Neural crest cell (in vitro differentiated cells): ENCODE measurements at places on chromosomes 3 and 15. TPM values are rescaled to one million over a fixed set of nuclear protein-coding genes. Genes with fewer than 3 reads are reported as not detected.

- no peak for DNase-seq
These were observed 583.1 kb upstream of the CFAP20DC start for GRCh38 chr3:59632760-59633573.

GRCh38 chr3:59273976-59274375 is 224.2 kb upstream of the CFAP20DC start:
- no peak for DNase-seq

DNA sequence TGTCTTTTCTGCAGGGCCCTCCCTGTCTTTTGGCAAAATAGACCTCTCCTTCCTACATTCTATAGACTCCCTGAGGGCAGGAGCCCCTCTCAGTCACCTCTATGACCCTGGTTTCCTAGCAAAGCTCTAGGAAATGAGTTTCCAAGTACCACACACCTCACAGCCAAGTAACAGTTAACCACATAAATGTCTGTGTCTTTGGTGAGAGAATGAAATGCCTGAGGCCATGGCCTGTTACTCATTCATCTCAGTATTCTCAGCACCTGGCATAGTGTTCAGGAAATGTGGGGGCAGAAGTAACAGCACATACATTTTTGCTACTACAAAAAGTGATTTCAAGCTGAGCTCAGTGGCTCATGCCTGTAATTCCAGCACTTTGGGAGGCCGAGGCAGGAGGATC is 21.0 kb downstream of the RFT1 start:
- DNase-seq, result no peak

DNA sequence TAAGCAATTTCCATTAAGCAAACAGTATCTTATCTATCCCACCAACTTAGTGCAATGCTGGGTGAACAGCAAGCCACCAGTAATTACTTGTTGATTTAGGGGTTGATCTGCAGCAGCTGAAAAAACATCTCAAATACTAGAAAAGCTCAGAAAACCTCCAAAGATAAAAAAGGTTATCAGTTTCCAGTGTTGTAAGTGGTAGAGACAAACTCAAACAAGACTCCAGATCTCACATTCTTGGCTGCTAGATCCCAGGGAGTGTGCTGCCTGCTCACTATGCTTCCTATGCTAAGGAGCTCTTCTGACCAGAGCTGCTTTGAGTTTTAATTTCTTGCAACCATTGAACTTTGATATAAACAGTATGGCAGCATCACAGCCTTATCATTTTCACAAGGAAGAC is 11.3 kb downstream of the B3GALNT1 start:
- DNase-seq, result no peak

DNA sequence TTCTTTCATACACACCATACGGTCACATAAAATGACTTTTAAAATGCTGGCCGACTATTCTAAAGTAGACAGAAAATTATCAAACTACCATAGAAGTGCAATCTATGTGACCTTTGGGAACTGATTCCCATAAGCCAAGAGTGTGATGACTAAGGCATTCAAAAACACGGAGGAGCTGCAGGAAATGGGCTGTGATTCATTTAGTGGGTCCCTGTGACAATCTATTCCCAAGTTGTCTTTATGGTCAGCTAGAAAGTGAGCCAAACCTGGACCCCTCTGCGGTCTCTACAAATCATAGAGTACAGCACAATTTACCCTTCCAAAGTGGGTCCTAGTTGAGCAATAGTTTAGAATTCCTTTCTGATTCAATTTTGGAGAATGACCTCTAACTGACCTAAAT is 251.5 kb upstream of the CBLB start:
- DNase-seq, result no peak

DNA sequence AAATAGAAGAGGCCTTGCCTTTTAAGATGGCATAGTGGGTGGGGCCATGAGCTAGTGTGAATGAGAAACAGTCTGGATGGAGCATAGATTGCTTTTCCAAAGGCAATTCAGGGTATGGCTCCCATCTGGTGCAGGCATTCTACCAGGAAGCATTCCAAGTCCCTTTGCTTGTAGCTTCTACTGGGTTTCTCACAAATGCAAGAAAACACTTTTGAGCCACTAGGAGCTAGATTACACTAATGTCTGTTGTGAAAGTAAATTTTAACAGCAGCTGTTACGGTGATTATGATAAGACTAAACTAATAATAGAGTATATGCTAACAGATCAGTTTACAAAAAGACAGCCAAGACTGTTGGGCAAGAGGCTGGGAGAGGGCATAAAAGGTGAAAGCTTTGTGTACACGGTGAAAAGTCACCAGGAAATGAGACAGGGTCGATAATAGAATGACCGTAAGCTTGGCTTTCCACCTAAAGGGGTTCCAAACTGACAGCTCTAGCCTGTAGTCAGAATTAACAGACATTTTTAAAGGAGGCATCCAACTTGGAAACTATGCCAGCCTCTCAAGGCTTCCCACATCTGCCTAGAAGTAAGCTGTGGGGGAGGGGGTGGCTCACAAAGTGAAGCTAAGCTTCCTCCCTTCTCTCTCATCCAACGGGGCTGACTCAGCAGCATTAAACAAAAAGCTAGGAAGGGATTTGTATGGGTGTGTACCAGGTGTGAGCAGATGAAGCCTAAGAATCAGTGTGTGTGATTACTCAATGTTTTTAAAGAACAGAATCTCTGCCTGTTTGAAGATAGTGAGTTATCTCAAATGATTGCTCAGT is 61.1 kb upstream of the GPD1L start:
- no peak for DNase-seq

DNA sequence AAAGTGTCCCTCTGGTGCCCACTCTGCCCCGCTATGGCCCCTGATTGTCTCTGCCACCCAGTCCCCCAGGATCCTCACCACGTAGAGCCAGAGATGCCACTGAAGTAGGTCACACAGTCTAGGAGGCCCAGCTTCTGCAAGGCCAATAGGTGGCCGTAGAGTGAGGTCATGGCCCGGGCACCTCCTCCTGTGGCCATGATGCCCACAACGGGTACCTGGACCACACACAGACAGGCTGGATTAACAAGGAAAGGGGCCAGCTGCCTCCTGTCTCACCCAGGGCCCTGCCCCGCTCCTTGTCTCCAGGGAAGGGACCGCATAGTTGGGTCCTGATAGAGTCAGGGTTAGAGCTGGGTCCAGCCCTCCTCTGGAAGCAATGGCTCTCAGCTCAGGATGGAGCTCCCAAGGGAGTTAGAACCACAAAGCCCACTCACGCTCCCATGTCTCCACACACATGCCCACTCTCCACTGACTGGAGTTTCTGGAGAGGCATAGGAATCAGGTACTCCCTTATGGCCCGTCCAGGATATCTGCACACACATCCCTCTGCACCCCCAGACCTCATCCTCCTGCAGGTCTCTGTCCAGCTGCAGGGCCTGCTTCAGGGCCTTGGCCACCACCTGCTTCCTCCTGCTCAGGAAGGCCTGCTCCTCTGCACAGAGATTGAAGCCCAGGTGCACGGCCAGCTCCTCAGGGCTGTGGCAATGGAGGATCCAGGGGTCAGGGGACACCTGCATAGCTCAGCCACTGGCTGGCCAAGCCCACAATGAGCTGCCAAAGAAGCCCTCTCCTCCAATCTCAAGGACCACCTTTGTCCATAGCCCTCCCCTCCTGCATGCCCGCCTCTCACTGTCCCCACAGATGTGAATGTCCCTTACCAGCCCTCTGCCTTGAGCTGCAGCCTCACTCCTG is 13.2 kb downstream of the PLA2G4D start:
- DNase-seq, result no peak

GRCh38 chr15:32668942-32669341 is 27.4 kb downstream of the SCG5 start:
- no peak for DNase-seq

DNA sequence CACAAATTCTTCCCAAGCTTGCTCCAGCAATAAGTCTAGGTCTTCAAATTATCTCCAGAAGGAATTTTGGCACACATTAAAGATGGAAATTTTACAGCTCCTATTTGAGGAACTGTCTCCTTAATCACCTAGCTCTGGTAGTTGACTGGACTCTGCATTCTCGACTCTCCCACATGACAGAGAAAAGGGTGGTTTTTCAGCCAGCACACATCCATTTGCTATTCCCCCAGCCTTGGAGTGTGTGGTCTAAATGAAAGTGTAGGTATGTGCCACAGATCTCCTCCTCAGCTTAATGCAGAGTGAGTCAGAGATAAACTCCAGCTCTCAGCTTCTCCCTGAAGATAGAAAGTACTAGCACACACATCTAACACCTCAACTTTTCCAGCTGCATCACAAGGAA is 62.2 kb upstream of the ALCAM start:
- no peak for DNase-seq

DNA sequence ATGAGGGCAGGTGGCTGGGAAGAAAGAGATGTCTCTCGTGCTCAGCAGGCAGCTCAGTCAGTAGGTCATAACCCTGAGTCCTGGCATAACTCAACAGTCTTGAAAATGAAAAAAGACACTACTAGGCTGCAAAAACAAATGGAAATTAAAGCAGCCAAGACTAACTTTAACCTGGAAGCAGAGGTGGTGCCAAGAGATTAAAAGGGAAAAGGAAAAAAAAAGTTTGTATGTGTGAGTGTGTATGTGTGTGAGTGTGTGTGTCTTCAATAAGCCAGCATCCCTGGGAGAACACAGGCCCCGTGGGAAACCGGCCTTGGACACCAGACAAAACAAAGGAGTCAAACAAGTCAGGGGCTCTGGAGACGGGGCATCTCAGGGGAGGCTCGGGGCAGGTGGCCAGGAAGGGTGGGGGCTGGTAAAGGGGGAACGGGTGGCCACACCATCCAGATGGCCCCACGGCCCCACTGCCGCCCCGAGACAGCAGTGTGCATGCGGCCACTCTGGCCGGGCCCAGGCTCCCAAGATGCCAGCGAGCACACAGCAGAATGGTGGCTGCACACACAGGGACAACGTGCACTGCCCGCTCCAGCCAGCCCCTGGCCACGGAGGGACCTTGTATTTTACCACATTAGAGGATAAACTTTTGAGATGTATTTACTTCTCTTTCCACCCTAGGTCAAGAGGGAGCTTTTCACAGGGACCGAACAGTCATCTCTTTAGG is 23.8 kb downstream of the CYFIP1 start:
- no peak for DNase-seq

DNA sequence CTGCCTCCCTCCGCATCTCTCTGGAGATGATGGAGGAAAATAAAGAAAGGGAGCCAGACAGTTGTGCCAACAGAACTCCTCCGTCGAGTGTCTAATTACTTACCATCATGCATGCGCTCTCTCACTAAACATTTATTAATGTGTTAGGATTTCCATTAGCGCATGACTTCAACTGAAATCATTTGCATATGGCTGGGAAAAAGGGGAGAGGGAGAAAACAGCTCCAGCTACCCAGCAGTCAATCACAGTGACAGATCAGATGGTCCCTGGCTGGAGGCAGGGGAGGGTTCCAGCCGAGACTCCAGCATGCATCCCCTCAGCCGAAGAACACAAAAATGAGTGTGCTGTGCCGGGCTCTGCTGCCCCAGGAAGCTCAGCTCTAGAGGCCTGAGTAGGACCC is 6.8 kb upstream of the RHO start:
- no peak for DNase-seq

GRCh38 chr15:24752354-24752753 is 76.8 kb downstream of the NPAP1 start:
- no peak for DNase-seq

DNA sequence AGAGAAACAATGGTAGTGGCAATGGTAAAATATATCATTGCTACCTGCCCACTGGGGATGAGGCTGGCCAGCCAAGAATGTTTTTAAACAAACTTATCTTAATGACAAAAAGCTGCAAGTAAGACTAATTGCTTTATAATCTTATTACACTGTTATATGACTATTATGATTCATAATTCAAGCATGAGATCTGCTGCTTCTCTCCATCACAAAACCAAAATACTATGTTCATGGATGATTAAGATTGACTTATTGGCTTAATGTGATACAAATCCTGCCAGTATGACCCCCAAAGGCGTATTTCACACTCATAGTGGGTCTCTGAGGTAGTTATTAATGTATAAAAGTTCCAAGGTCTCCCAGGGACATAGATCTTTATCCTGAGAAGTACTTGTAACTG is 52.6 kb downstream of the FBN1 start:
- DNase-seq, result no peak

- DNase-seq, result no peak
These were observed 187.5 kb upstream of the HES1 start for GRCh38 chr3:193948459-193948858.

- no peak for DNase-seq
These were observed 213.6 kb downstream of the SSR3 start for GRCh38 chr3:156341332-156341731.

GRCh38 chr3:9100513-9100894 is 137.2 kb upstream of the RAD18 start:
- DNase-seq, result no peak

DNA sequence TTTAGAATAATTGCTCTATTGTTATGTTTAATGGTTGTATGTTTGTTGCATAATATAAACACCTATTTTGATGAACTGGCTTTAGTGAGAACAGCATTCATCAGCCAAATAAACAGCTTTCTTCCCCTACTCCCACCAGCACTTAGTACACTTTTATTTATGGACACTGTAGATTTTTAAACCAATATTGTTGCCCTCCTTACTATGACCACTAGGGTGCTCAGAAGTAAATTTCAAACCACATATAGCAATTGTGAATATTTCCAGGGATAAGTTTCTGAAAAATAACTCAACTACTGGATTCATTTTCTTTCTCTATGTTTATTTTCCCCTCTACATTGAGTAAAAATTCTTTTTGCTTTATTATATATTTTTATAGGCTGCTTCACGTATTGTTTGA is 84.7 kb upstream of the PTX3 start:
- no peak for DNase-seq

DNA sequence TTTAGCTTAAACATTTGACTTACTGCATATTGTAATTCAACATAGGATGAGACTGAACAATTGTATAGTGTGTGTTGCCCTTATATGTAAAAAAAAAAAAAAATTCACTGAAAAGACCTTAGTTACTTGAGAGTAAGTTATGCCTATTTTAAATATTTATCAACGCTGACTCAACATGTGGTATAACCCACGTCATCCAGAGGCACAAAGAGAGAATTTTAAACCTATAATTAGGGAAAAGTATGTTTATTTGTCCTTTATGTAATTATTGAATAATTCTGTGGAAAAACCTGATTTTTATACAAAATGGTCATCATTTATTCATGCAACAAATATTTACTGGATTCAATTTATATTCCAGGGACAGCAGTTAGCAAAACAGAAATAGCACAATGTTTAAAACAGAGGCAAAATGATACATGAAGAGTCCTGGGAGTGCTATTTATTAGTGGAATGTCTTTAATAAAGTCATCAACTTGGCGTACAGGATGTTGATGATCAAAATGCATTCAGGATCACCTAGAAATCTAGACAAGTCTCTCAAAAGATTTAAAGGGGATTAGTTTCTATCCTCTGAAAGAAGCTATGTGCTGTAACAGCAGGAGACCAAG is 223.7 kb downstream of the PCCB start:
- DNase-seq, result no peak

GRCh38 chr3:161199926-161200325 is 21.2 kb upstream of the NMD3 start:
- DNase-seq, result no peak

Gene KLHL6
- total RNA-seq, result 0.11 and 0.12 TPM in 2 replicates

Gene ARGFX
- not detected in 2 replicates for total RNA-seq

Gene CCR4
- total RNA-seq, result not detected in 2 replicates

Gene CCDC54
- not detected in 2 replicates for total RNA-seq

Gene CCR9
- not detected in 2 replicates for total RNA-seq

Gene XCR1
- total RNA-seq, result not detected in 2 replicates
